ENCODE measurements at places on chromosomes 1 and 21.

GRCh38 chr1:34164771-34165391, at the start of gene CSMD2:
Gene CSMD2 (minus strand): TSS chr1:34165230. CDS start chr1:34165097, 133 bp downstream.
- DNase-seq = peak; percentile 42

DNA sequence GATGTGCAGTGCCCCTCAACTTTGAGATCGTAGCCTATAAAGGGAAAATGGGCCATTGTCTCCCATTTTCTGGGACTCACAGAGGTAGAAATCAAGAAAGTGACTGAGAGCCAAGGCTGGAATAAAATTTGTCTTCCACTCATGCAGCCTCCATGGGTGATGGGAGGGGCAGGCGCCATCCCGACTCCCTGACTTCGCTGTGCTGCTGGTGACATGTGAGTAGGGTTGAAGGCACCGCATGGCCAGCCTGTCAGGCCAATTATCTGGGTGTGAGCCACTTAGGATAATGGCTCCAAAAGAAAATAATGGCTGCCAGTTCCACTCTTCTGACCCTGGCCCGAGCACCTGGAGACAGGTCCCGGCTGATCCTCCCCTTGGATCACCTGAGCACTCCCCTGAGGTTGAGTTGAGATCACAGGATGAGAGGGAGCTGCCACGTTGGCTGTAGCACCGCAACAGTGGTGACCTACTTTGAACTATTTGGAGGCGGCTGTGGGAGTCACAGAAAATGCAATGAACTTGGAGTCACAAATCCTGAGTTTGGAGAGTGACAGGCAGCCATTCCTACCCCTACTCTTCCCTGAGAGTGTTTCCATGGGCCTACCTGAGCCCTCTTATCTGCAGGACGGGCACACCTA, 26.3 kb downstream of the CAPN9 start:
- no peak for DNase-seq

DNA sequence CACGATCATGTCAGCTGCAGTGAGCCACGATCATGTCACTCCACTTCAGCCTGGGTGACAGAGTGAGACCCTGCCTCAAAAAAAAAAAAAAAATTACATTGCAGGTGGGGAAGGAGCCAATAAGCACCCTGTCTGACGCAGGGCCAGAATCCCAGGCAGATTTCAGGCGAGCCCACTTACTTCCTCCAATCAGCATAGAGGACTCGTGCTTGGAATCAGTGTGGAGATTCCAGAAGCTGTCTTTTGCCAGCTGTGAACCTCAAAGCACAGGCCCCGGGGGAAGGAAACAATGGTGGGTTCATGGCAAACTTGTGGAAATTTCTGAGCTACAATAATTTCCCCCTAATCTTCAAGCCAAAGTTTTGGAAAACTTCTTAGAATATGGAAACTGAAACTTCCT, 178.2 kb upstream of the ZNF644 start:
- DNase-seq = no peak

DNA sequence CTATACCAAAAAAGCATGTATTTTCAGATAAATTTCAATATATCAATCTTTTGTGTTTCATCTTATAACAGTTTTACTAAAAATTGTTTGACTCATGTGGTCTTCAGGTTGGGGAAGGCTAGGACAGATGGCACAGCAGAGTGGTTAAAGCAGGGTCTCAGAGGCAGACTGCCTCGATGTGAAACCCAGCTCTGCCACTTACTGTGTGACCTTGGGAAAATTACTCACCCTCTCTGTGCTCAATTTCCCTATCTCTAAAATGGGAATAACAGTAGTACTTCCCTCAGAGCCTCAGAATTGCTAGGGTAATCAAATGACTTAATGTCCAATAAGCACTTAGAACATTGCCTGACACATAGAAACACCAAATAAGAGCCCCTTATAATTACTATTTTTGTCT, 262.1 kb upstream of the FMN2 start:
- DNase-seq = no peak

DNA sequence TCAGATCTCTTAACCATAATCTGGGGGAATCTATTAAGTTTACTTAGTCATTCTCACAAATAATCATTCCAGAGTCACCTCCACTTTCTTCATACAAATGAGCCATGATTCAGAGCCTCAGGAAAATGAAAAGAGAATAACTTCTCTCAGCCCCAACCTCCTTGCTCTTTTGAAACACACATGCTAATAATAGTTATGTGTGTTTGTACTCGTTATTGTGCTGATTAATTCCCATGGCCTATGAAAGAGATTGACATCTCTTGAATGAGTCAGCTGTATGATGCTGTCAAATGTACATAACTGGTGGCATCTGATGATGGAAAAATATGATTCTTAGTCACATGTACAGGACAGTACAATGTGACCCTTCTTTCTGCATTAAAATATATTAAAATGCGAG, 41.5 kb downstream of the DTL start:
- DNase-seq = no peak

DNA sequence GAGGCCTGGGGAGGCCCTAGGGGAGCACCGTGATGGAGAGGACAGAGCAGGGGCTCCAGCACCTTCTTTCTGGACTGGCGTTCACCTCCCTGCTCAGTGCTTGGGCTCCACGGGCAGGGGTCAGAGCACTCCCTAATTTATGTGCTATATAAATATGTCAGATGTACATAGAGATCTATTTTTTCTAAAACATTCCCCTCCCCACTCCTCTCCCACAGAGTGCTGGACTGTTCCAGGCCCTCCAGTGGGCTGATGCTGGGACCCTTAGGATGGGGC, 5.2 kb downstream of the ELF3 start:
- no peak for DNase-seq

All from NCI-H526 (cell line).